ENCODE measurements at places on chromosomes 2 and 18.

- DNase-seq = no peak
Observed at GRCh38 chr2:195582188-195582587, 74.8 kb upstream of the SLC39A10 start.

GRCh38 chr2:159110784-159111183, 142.3 kb downstream of the TANC1 start:
- DNase-seq = no peak

- DNase-seq = no peak
Observed at GRCh38 chr2:223811757-223812156, 25.6 kb downstream of the AP1S3 start.

DNA sequence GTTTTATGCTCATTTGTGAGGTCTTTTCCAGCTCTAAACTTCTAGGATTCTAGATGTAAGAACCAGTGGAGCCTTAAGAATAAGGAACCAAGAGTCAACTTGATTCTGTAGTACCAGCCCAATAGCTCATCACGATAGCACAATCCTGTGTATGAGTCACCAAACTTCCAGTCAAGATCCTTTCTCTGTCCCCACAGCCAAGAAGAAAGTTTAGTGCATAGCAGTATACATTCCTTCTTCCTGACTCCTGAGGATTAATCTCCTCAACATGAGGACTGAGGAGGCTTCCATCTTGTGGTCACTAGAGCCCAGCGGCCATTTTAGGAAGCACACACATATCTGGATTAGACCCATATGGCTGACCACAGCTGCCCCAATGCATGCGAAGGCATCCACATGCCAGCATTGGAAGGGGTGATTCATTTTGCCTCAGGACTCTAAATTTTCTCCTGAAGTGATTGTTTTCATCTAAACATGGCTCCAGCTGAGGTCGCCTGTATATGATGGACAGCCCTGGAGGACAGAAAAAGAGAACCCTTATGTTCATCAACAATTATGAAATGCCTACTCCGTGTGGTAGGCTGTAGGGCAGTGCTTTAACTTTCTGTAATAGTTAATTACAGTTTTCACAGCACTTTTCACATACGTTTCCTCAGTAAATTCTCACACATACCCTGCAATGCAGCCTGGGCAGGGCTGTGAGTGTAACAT, 53.5 kb downstream of the RASGRP3 start:
- no peak for DNase-seq

GRCh38 chr2:46439582-46439981, 39.8 kb upstream of the TMEM247 start:
- DNase-seq = no peak

DNA sequence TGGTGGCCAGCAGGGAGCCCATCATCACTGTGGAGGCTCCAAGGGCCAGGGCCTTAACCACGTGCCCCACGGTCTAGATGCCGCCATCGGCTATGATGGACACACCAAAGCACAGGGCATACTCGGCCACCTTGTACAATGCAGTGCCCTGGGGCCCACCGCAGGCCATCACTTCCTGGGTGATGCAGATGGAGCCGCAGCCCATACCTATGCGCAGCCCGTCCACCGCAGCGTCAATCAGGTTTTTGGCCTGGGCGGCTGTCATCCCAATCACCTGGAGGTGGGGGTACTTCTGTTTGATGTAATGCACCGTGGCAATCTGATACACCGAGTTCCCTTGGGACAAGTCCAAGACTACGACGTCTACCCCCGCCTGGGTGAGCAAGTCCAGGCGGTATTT, 153.3 kb upstream of the ZSWIM2 start:
- no peak for DNase-seq

DNA sequence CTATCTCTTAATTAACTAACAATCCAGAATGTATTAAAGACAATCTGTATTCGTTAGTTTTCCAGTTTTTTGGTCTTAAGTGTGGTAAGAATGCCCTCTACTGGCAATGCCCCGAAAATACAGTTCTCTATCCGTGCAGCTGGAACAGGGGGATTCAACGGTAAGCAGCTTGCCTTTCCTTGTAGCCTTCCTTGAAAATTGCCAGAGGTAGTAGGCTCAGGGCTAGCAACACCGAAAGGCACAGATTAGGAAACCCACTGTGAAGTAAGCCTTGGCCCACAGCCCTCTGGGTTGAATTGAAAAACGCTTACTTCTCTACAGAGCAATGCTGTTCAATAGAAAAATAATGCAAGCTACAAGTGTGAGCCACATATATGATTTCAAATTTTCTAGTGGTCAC, 17.1 kb upstream of the VPS4B start:
- DNase-seq = peak; percentile 62

- no peak for DNase-seq
Observed at GRCh38 chr2:111139637-111140317, 19.1 kb downstream of the BCL2L11 start.

DNA sequence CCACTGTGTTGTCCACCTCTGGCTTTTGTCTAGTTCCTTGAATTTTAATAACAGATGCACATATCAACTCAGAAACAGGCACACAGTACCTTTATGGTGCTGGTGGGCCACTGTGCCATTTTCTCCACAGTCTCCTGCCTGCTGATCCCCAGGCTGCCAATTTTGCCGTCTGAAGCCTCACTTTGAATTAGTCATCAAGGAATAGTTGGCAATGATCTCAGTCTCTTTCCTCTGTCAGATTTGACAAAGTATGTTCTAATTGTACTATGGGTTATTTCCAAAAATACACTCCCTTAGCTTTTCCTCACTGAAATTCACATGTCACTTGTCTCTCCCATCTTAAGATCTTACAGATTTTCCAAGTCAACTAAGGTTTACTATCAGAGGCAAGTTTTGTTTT, 140.7 kb downstream of the ZNF516 start:
- DNase-seq = no peak

- no peak for DNase-seq
Observed at GRCh38 chr2:205946226-205946625, 139.7 kb downstream of the INO80D start.

DNA sequence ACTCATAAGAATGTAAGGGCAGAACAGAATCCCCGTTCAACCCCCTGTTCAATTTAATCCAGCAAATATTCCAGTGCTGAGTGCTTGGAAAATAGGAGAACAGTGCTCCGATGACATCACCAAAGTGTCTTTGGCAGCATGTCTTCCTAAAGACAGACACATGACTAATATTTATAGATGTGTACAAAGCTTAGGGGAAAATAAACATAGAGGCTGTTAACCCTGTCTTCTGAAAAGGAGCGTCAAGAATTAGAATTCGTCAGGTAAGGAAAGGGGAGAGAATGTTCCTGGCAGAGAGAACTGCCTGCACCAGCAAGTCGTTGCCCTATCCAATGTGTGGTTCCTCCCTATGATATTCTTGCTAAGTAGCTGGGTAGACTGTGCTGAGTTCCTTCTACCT, 72.7 kb downstream of the PLB1 start:
- no peak for DNase-seq

- no peak for DNase-seq
Observed at GRCh38 chr2:181746844-181747243, 66.5 kb upstream of the NEUROD1 start.

GRCh38 chr18:74631623-74632350, 34.1 kb downstream of the ZNF407 start:
- no peak for DNase-seq

DNA sequence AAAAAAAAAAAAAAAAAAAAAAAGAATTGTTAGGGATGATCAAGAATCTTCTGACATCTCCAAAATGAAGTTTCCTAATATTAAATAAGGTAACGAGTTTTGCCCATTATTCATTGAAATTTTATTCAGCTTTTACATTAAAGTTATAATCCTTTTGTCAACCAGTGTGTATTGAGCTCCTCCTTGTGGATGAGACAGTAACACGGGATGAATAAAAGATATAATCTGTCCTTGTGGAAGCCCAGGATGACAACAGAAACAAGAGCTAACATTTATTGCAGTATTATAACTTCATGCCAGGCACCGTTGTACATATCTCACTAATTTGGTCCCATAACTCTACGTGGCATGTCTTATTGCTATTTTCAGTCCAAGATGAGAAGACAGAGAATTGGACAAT, 33.4 kb upstream of the SERPINB7 start:
- no peak for DNase-seq

- DNase-seq = peak; percentile 78
Observed at GRCh38 chr2:28393114-28393836, 617 bp downstream of the FOSL2 start.

DNA sequence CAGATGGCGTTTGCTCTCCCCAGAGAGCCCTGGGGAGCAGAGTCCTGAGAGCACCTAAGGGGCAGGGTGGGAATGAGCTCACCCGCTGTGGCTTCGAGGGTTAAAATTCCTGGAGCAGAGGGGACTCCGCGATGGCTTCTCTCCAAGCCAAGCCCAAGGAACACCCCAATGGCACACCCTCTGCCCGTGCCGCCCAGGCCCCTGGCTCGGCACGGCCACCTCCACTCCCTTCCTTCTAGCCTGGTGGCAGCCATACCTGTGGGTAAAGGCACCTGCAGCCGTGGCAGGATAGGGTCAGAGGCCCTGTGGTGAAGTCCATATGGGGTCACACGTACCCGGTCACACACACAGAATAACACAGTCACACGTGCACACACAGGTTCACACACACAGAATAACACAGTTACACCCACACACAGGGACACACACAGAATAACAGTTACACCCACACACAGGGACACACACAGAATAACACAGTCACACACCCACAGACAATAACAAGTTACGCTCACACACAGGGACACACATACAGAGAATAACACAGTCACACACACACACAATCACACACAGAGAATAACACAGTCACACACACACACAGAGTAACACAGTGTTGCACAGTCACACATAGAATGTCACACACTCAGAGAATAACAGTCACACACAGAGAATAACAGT, 50.5 kb downstream of the RAMP1 start:
- DNase-seq = no peak

- DNase-seq = no peak
Observed at GRCh38 chr2:95317123-95317500, 20.0 kb downstream of the KCNIP3 start.

DNA sequence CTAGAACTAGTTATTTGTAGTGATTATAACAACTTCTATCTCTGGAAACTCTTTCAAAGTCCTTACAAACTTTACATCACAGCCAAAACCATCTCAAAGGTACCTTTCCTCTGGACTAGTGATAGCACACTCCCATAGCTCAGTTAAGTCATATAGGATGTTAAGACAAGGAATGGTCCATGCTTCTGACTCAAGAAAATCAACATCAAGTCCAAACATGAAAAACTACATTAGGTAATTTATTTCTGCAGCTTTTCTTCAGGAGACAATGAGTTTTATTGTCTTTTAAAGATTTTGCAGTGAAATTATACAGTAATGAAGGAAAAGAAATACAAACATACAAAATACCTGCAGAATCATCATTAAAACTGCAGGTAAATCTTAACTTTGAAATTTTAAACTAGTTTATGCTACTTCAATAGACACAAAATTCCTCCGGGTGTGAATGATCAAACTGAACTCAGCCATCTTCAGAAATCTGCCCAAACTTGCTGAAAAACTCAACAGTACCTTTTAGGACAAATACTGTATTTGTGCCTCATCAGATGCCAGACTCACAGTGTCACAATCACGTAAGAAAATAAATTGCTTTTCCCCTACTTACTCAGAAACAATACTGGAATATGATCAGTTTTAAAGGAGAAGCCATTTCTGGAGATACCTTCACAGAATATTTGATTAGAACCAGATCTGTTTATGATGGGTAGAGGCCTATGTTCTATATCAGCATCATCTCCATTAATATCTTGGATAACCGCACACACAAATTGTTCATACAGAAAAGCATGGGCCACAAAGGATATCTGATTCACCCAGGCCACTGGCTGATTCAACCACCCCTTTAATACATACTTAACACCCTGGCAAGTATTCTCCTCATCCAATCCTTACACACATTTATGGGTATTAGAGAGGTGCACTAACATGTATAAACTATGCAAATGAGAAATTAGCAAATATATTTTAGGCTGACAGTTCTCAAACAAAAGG, 2.6 kb downstream of the TMEM131 start:
- no peak for DNase-seq

GRCh38 chr2:43568228-43568627, 27.6 kb downstream of the THADA start:
- no peak for DNase-seq

DNA sequence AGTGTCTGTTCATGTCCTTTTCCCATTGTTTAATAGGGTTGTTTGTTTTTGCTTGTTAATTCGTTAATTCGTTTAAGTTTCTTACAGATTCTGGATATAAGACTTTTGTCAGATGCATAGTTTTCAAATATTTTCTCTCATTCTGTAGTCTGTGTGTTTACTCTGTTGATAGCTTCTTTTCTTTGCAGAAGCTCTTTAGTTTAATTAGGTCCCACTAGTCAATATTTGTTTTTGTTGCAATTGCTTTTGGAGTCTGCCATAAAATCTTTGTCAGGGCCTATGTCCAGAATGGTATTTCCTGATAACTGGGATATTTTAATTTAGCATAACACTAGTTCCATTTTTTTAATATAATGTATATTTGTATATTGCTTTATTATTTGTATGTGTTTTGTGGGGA, 1380.1 kb downstream of the SUCLG1 start:
- no peak for DNase-seq

GRCh38 chr2:241461693-241462677, 46.4 kb downstream of the STK25 start:
- no peak for DNase-seq

DNA sequence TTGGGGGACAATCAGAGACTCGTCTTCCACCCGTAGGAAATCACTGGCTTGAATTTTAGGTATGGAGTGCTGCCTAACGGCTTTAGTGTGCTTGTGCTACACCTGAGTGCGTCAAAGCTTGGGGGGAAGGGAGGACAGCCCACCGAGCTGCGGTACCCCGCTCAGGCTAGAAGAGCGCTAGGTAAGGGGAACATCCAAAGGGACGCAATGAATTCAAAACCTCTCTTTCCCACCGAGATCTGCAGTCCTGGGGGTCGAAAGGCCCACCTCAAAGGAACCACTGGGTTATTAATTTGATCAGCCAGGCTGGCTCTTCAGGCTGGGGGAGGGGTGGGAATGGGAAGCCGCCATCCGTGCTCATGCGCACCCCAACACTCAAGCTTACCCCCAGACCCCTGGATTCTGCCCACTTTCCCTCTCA, 2.7 kb downstream of the EPHA4 start:
- DNase-seq = no peak

DNA sequence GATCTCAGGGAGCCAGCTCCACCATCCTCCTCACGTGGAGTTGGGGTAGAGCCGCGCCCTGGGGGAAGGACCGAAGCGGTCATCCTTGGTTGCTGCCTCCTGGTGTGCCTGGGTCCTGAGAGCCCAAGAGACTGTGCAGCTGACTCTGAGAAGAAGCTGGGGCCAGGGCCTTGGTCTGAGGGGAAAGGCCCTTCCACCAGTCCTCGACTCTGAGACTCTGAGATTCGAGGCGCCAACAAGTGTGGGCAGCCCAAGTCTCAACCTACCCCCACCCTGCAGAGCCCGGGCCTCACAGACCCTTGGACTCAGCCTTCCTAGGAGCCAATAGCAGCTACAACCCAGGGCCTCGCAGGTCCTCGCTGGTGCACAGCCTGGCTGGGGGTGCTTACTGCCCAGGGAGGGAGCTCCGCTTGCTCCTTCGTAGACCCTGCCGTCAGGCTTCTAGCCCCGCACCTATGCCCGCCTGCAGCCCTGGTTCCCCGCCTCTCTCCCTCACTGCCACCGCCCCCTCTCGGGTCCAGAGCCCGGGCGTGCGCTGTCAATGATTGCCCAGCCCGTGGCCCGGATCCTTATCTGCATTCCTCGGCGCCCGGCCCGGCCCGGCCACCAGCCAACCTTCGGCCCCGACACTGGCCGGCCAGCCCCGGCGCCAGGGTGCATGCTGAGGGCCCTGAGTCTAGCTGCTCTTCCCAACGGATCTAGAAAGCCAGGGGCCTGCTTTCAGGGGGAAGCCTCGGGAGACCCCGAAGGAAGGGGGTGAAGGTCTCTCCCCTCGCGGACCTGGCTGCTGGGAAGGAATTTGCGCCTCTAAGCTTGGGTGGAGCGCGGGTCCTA, 2.0 kb downstream of the IHH start:
- DNase-seq = peak; percentile 62
